K562 (cell line): ENCODE measurements at places on chromosomes 4 and X. TPM values are rescaled to one million over a fixed set of nuclear protein-coding genes. Genes with fewer than 3 reads are reported as not detected.

GRCh38 chr4:1453731-1454130 lies 47.5 kb upstream of the NKX1-1 start:
- no peak for DNase-seq
- peaks cover 3% of the 10 kb centered on the region; the same call in 2 of the 3 replicates for H3K27me3 ChIP-seq
- peaks cover 3% of the 10 kb centered on the region; the same call in 1 of the 2 replicates for H3K4me1 ChIP-seq
- H3K4me3 ChIP-seq: no peak overlapping the region
- no peak overlapping the region for H3K27ac ChIP-seq

The TMEM255A gene
- not detected in 2 replicates for total RNA-seq

DNA sequence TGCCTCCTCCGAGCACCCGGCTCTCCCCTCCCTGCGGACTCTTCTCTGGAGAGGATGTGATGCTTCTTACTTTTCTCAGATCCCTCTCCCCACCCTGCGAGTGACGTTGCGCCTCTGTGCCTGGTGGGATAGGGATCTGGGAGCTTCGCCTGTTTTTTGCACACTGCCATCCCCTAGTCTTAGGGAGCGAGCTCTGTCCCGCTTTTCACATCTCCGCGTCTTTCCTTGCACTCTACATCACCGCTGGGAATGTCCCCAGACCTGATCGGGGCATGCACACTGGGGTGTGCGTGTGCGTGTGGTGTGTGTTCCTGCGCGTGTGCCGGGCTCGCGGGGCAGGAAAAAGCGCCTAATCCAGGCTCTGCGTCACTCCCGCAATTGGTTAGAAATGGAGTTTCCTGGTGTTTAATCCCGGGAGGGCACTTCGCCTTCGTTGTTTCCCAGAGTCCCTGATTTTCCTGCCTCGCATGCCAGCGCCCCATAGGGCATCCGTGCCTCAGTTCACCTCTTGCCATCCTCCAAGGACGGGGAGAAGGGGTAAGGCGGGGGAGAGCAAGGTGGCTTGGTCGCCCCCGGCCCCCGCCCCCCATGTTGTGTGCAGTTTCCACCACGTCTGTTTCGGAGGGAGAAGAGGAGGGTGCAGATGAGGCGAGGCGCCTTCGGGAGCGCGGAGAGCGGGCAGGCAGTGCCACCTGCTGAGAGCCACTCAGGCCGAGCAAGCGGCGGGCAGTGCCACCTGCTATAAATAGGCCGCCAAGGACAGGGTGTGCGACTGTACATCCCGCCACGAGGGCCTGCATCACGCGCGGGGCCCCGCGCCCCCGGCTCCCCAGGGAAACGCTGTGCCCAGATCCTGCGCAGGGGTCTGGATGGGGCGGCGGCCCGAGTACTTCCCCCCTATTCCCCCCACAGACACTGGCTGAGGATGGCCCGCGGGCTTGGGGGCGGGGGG lies 759 bp upstream of the TBC1D1 start:
- no peak for DNase-seq
- H3K4me3 ChIP-seq: no peak overlapping the region

DNA sequence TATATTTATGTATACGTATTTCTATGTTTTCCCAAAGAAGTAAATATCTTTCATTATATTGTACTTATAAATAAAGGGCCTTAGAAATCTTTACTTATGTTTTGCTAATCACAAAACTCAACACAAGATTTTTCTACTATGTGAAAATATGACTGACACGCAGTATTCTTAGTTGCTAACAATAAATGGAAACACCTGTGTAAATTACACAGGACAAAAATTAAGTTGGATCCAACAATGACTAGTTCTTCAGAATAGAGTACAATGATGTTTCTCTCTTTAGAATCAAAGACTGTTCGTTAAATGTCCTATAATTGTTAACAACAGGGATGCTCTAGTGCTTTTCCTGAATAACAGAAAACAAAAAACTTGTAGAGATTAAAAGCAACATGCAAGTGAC lies 96.1 kb downstream of the PPP3CA start:
- no peak overlapping the region for H3K4me3 ChIP-seq
- H3K36me3 ChIP-seq: no peaks in the 10 kb centered on the region
- H3K27me3 ChIP-seq: no peaks in the 10 kb centered on the region
- DNase-seq: no peak
- no peak overlapping the region for H3K27ac ChIP-seq
- no peaks in the 10 kb centered on the region for H3K4me1 ChIP-seq

DNA sequence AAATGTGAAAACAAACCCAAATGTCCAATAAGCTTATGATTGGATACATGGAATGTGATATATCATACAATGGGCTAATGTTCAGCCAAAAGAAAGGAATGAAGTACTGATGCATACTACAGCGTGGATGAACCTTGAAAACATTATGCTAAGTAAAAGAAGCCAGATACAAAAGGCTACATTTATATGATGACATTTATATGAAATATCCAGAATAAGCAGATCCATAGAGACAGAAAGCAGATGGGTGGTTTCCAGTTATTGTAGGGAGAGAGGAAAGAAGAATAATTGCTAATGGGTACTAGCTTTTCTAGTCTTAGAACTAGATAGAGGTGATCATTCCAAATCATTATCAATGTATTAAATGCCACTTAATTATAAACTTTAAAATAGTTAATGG lies 801.3 kb downstream of the IL1RAPL1 start:
- no peaks in the 10 kb centered on the region for H3K36me3 ChIP-seq
- DNase-seq: no peak
- no peak overlapping the region for H3K27ac ChIP-seq

DNA sequence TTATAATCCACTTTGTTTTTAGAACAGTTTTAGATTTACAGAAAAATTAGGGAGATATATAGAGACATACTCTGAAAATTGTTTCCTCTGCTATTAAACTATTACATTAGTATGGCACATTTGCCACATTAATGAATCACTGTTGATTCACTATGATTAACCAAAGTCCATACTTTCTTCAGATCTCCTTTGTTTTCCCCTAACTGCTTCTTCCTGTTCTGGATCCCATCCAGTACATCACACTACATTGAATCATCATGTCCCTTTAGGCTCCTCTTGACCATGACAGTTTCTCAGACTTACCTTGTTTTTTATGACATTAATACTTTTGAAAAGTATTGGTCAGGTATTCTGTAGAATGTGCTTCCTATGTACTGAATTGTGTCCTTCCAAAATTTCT lies 109.2 kb upstream of the EDNRA start:
- H3K4me3 ChIP-seq: no peak overlapping the region
- H3K36me3 ChIP-seq: no peaks in the 10 kb centered on the region
- no peaks in the 10 kb centered on the region for H3K27me3 ChIP-seq
- no peaks in the 10 kb centered on the region for H3K4me1 ChIP-seq
- H3K27ac ChIP-seq: no peak overlapping the region
- no peak for DNase-seq

The RHOH gene
- 24.0 and 26.3 TPM in 2 replicates for total RNA-seq

DNA sequence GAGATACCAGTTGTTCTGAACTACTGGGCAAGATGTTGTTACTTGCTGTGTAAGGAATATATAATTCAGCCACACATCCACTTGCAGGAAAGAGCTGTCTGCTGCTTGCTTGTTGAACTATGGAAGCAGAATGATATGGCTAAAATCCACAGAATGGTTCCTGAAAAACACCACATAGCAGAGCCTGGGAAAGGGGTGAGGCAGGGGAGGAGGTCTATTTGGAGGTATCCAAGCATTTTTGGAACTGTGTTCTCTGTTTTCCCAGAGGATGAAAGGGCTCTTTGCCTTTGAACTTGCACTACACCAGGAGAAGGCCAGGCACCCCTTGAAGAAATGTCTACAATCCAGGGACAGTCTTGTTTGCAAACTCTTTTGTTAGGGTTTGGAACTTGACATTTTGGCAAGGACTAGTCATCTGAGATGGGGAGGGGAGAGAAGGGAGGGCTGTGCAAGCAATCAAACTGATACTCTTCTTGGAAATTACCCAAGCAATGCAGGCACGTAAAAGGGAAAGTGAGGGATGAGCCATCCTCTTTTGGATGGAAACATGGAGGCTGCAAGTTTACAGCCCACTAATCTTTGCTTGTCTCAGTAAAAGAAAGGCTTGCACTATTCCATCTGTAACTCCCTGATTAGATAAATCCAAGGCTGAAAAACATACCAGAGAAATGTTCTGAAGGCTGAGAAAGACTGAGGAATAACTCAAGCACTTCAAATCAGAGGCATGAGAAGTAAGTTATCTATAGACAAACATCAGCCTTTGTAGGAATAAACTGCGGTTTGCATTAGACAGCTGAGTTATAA lies 141.0 kb downstream of the TSPAN5 start:
- no peak overlapping the region for H3K4me3 ChIP-seq
- no peak overlapping the region for H3K27ac ChIP-seq
- H3K4me1 ChIP-seq: peaks cover 7% of the 10 kb centered on the region
- peak; percentile 22 for DNase-seq
- no peaks in the 10 kb centered on the region for H3K36me3 ChIP-seq
- no peaks in the 10 kb centered on the region for H3K27me3 ChIP-seq

The GABRE gene
- 145 and 184 TPM in 2 replicates for total RNA-seq

The RRH gene
- not detected in 2 replicates for total RNA-seq
